ENCODE measurements at places on chromosomes 5 and 9.

GRCh38 chr5:104628911-104629310 lies 1066.3 kb upstream of the NUDT12 start:
- peak; percentile 14 for DNase-seq

DNA sequence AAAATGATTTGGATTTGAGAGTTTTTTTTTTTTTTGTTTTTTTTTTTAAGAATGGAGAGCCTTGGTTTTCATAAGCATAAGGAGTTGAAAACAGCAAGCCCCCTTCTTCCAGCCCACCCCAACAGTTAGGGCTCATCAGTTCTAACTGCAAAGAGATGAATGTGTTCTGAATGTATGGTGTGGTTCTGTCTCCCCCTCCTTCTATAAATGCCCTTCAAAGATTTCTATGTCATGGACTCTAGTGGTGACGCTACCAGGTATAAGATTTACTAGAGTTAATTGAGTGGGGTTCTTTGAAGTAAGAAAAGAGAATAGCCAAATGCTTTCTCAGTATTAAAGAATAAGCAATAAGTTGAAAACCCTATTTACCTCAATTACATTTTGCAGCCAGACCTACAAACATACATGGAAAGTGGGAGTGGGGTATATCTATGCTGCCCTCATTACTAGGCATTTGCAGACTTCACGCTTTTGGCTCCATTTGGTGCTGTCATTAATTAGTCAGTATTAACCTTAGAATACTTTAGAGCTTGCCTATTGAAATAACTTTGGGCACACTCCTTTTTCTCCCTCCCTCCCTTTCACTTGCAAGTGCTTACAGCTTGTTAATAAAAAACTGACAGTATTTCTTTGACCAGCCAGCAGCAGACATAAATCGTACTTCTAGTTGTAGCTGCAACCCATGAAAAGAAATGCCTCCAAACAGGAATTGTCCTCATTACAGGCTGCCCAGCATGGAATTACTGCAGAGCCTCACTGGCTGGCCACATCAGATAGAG lies 667.2 kb upstream of the ZNF608 start:
- no peak for DNase-seq

- no peak for DNase-seq
These were observed 54.1 kb downstream of the PPIC start for GRCh38 chr5:122982376-122982775.

DNA sequence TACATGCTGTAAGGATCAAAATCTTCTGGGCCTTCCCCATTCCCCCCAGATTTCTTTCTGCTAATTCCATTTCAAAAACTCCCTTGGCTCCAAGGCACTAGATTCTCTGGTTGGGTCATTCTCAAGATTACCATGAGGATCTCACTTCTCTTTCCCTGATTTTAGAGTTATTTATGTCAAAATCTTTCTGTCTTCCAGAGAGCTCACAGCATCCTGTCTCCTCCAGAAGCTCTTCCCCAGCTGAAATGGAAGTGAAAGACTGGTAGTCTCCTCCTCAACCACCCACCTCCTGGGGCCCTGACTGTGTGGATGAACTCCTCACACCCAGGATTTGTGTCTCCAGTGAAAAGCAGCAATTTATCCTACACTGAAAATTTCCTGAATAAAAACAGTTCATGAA lies 11.9 kb upstream of the ZNF366 start:
- no peak for DNase-seq

- peak; percentile 65 for DNase-seq
These were observed 1.7 kb downstream of the PRKAA1 start for GRCh38 chr5:40796487-40796889.

- DNase-seq: no peak
These were observed 10.5 kb upstream of the ENTREP1 start for GRCh38 chr9:69314547-69314946.

DNA sequence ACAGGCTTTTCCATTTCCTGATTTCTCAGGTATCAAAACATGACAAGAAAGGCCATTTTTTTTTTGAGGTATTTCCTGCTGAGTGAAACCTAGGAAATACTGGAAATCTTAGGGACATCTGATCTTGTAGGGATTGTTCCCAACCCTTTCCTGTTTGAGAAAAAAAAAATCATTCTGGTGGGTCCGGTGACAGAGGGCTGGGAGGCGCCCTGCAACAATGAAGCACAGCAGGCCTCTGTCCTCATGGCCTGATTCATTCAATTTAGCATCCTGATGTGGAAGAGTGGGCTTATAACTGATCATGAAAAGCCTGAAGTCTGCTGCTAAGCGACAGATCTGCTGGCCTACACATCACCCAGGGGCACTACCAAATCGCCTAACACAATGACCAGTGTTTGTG lies 3.0 kb upstream of the C9orf153 start:
- DNase-seq: no peak

- DNase-seq: no peak
These were observed 4.1 kb downstream of the LRSAM1 start for GRCh38 chr9:127455324-127455992.

- no peak for DNase-seq
These were observed 380.7 kb downstream of the IRX2 start for GRCh38 chr5:2370626-2371418.

DNA sequence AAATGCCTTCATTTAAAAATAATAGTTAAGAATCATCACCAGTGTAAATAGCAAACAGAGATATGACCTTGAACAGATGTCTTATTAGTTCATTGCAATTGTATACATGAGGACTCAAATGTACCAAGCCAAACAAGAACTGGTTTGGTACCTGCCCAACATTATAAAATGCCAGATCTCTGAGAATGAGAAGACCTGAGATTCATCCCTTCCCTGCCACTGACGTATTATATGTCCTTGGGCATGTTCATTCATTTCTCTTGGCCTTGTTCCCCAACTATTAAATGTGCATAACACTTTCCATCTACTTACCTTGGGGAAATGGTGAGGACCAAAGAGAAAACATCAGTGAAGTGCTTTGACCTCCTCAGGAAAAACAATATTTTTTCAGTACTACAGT lies 33.6 kb upstream of the ERBIN start:
- DNase-seq: peak; percentile 17

DNA sequence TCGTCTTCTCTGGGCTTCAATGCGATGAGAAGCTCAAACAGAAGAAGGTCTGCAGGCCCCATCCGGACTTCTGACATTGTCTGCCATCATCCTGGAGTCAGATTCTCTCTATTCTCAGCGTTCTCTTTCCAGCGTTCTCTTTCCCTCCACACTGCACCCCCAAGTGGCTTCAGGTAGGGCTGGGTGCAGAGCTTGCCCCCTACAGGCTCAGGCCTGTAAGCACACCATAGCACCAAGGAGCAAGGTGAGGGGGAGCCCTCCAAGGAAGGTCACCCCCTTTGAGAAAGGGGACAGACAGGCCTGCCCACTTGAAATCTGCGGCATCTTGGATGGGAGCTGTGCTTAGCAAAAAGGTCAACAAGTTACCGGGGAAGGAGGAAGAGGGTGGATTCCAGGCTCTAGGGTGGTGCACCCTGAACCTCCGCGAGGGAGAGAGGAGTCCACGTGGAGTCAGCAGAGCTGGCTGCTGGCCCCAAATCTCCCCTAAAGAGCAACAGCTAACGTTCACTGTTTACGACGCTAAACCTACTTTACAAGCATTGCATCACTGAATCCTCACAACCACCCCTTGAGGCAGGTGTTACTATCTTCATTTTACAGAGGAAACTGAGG lies 27.5 kb downstream of the GPX3 start:
- no peak for DNase-seq

DNA sequence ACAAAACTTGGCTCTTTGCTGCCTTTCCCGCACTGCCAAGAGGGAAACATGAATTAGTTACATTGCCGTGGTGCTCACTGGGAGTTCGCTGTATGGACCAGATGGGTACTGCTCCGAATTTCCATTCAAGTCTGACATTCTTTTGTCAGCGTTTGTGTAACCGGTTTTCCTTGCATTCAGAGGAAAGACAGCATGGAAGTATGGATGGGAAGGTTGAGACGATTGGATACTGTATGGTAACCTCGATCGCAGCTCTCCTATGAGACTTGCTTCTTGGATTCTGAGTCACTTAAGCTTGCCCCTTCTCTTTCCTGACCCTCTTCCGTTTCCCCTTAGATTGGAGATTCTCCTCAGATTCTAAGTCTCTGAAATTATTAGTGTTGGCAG lies 625 bp upstream of the UBLCP1 start:
- no peak for DNase-seq

DNA sequence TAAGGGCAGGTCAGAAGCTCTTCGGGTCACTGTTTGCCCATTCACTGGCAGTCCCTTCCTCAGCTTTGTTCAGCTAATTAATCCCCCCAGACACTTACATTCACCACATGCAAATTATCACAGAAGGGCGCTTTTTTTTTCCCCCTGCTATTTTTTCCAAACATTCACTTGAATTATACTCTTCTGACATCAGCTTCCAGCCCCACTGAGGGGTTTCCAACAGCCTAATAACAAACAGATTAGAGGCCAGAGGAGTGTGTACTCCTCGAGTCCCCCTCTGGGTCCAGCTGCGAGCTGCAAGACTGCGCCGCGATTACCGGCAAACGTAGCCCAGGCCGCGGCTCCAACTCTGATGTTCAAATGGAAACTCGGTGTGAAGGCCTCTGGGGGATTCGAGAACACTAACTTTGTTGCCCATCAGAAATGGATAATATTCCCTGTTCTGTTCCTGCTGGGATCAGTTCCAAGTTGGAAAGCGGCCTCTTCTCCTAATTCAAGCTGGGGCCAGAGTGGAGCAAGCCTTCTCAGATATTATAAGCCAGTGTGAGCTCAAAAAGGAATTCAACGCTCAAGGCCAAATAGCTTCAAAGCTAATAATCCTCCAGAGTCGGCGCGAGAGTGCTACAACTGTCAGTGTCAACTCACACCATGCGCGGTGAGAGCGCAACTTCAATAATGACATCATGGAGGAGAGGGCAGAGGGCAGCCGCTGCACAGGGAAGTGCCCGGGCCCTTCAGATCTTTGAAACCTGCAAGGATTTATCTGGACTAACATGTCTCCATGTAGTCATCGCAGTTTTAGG lies 560.8 kb downstream of the BNC2 start:
- DNase-seq: peak; percentile 67

GRCh38 chr9:116870566-116870965 lies 183.5 kb downstream of the TRIM32 start:
- DNase-seq: no peak

DNA sequence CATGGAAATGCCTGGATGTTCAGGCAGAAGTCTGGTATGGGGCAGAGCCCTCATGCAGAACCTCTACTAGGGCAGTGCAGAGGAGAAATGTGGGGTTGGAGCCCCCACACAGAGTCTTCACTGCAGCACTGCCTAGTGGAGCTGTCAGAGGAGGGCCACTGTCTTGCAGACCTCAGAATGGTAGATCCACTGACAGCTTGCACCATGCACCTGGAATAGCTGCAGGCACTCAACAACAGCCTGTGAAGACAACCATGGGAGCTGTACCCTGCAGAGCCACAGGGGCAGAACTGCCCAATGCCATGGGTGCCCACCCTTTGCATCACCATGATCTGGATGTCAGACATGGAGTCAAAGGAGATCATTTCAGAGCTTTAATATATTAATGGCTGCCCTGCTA lies 36.9 kb downstream of the TRIP13 start:
- DNase-seq: no peak

DNA sequence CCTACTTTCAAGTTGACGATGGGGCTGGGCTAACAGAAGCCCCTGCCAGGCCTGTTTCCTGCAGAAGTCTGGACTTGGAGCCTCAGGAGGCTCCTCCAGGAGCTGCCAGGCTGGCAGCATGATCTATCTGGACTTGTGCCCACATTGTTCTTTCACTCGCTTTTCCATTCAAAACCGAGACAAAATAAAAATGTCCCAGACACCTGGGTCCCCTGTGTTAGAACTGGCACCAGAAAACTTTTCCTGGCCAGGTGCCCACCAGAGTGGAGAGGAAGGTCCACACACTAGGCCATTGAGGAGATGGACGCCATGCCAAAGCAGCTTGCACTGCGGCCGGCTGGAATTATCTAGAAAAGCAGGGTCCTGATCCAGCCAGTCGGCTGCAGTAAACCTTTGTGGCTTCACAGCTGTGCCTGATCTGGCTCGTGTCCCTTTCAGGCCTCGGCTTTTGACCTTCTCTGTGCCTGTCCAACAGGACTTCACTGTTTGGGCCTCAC lies 78.2 kb downstream of the GCNT1 start:
- no peak for DNase-seq

GRCh38 chr5:1300581-1301083 lies 5.8 kb upstream of the TERT start:
- DNase-seq: no peak

GRCh38 chr5:134738133-134738962 lies at the start of gene CAMLG:
CAMLG (plus strand) TSS chr5:134738548; CDS start chr5:134738621, 73 bp downstream.
- DNase-seq: peak; percentile 98

GRCh38 chr5:77971776-77972468 lies 195.8 kb upstream of the TBCA start:
- no peak for DNase-seq

DNA sequence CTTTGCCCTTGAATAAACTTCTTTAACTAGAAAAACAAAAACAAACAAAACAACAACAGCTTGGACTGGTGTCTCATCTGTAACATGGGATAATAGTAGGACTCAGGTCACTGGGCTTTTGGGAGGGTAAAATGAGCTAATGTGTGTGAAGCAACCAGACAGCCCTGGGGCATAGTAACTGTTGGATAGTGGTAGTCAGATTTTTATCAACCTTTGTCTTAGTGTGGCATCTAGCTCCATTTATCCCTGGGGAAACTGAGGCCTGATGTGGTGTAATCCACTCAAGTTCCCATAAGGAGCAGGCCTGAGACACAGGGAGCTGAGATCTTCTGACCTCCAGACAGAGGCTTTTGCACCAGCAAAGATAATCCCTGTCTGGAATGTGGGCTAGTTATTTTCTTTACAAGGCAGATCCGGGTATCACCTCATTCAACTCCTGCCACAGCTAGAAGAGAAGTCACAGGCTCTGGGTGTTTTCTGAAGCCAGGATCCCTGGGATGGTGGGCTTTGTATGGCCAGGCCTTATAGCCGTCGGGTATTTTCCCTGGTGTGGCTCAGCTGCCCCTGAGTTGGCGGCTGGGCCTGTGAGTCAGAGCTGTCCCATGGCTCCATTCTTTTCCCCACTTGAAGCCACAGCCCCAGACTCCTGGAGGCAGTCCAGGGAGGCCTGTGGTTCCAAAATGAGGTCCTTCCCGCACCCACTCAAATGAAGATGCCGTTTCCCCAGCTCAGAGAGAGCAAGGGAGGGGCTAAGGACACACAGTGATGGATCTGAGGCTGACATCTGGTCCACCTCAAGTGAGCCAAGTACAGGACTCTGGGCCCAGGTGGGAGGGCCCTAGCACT lies 26.1 kb upstream of the CSF1R start:
- peak; percentile 88 for DNase-seq

DNA sequence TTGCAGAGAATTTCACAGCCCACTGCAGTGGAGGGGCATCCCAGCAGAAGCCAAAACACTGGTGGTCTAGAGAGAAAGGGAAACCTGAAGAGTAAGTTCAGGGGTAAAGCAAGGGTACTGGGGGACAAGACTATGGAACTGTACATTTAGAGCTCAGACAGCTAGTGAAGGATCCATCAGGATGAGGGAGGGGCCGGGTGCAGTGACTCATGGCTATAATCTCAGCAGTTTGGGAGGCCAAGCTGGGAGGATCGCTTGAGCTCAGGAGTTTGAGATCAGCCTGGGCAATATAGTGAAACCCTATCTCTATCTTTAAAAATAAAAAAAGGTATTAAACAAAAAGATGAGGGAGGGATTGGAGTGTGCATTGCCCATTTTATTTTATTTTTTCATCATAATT lies 7.8 kb upstream of the ANKH start:
- no peak for DNase-seq

All from iris pigment epithelial cell (primary cell).